Stimulated activated CD4-positive, alpha-beta T cell treated with anti-CD3 and anti-CD28 coated beads, TNF-alpha, amount 100 ng/mL, for 24 hours (primary cell): ENCODE measurements at places on chromosomes 12 and 14.

DNA sequence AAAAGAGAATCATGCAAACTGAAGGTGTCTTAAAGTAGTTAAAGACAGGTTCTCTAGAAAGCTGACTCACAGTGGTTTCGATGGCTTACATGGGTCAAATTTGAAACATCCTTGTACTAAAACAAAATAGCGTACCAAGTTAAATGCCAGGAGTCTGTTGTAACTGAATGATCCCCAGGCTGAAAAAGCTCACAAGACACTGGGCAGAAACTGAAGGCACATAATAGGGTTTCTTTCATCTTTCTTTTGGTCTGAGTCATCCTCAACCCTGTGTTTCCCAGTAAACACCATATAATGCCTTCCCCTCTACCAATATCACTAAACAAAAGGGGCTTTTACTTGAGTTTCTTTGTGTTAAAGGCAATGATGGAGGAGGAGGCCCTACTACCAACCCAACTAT lies 12.8 kb downstream of the ZFYVE1 start:
- no peak for DNase-seq

DNA sequence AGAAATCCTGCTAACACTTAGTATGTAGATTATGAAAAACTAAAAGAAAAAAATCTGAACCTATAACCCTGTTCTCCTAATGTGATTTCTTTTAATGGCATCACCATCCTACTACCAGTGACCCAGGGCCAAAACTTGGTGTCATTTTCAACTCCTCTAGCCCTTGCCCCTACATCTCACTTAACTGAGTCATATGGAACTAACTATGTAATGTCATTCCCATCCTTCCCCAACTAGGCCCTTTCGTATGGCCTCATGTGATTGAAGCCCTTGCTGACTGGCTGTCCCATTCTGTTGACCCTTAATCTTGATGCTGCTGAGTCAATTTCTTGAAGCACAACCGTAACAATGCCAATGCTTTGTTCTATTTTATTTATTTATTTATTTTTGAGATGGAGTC lies 7.6 kb downstream of the DMAC2L start:
- no peak for DNase-seq

DNA sequence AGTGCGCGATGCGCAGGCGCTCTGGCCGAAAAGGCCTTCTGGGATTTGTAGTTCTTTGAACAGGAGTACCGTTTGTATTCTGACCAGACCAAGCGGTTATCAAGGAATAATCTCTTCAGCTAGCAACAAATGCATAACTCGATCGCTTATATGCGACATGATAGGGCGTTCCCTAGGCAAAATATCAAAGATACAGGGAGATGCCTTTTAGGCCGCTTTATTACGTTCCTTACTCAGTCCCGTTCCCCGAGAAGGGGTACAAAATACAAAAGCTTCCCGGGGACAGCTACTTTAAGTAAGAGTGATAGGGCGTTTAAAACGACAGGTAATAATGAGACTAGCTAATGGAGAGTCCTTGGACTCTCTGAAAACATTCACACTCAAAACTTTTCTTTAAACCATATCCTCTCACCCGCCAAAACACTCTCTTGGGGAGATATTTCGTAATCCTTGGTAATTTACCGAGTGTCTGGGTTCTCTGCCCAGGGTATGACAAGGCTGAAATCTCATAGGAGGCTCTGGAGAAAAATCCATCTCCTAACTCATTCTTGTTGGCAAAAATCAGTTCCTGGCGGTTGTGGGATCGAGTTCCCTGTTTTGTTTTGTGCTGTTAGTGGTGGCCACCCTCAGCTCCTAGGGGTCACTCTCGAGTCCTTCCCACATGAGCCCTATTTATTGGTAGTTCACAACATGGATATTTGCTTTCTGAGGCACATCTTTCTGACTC lies 412 bp upstream of the SNW1 start:
- DNase-seq, result no peak

DNA sequence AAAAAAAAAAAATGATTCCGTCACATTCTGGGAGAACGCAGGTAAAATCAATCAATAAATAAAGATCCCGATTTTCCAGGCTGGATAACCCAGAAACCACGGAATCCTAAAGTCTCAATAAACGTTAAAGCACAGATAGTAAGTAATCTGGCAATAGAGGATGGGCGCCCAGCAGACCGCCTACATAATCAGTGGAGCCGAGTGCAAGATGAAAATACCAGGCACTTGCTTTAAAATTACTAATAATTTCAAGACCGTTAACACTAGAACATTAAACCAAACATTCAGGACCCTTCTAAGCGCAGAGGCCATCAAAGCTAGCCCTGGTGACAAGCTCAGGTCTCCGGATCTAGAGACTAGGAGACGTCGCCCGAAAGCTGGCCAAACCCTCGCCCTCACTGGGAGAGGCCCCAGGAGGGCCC lies 1.2 kb upstream of the DCAF11 start:
- DNase-seq, result no peak

DNA sequence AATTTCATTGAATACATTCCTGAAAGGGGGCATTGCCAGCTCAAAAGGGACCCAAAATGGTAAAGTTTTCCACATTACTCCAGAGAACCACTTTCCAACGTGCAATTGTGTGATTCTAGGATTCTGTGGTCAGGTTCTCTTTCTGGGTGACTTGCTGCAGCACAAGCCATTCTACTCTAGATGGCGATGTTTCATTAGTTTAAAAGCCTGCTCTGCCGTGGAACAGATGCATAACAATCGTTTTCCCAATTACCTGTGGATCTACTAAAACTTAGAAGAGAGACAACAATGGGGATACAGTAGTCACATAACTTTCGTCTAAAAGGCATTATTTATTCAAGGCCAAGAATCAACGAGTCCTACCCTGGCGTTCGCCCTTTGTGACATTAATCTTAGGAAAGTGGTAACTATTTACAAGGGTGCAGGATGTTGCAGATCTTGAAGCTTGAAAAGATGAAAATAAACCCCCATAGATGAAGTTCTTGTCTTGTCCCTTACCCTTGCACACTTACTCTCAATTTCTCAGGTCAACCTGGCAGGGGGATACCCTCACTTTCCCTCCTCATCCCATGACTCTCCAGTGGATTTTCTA lies 400.9 kb downstream of the SNAPC1 start:
- DNase-seq, result peak; percentile 1

GRCh38 chr14:29892327-29892726 lies 35.3 kb downstream of the PRKD1 start:
- DNase-seq, result no peak

- DNase-seq, result no peak
These were observed 18.8 kb downstream of the NIN start for GRCh38 chr14:50812180-50812579.

DNA sequence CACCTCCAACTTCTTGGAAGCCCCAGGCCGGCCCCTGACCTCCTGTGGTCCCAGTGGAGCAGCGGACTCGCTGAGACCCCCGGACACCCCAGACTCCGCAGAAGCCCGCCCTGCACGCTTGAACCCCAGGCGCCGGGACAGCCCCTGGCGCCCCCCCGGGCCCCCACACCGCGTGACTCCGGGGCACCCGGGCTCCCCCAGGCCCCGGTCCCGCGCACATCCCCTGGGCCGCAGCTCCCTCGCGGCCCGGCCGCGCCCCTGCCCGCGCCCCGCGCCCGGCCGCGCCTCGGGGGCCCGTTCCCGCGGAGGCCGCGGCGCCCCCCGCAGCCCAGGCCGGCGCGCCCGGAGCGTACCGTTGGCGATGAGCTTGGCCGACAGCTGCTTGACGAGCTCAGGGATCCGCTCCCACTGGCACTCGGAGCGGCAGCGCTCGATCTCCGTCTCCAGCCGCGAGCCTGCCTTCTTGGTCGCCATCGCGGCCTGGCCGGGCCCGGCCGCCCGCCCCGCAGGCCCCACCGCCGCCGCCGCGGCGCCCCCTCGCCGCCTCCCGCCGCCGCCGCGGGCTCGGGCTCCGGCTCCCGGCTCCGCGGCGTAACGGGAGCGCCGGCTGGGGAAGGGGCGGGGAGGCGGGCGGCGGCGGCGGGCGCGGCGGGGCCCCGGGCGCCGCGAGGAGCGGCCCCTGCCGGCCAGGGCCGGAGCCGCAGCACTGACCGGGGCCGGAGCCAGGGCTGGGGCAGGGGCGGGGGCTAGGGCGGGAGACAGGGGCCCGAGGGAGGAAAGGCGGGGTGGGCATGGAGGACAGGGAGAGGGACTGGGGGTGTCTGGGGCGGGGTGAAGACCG lies at the start of gene TTC7B:
TSS of gene TTC7B (minus strand) at position 609 of the 841 bp plus-strand sequence. CDS start at position 474, 135 bp downstream.
- peak; percentile 22 for DNase-seq
